ENCODE measurements at places on chromosomes 3 and 15.

DNA sequence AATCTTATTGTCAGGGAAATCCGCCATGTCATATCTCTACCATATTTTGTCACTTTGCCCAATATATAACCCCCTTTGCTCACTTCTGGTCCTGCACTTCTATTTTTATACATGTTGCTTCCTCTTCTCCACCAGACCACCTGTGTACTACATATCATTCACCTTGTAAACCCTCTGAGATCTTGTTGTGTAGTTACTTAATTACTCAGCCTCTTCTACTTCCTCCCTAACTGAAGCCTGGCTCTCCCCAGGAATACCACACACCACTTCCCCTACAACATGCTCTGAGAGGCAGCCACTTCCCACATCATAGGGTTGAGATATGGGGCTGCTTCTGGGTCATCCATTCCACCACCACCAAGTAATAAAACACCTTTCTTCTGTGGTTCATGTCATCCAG lies 10.0 kb downstream of the HEXA start:
- DNase-seq, result no peak

DNA sequence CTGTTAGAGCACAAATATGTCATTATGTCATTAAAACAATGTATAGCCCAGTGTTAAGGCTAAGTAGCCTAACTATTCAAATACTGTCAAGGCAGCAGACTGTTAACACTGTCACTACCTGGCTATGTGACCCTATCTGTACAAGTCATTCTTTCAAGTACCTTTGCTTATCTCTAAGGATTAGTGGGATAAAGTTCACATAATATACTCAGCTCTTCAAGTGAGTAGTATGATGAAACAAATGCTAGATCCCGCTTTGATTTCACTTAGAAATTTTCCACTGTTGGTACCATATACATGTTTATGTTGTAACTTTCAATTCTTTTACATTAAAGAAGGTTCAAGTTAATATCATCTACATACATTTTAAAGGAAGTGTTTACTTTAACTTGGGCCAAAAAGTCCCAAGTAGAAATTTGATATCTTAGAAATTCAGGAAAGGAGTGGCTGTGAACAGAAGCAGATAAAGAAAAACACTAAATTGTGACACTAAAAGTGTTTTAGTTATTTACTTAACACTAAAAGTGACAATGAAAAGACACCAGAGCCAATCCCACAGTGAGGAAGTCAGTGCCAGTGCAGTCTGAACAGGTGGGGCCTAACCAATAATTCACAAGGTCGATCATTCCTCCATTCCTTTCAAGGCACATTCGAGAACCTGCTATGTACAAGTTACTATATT lies 4.8 kb upstream of the RFX7 start:
- DNase-seq, result no peak

GRCh38 chr3:122406198-122406597 lies 9.7 kb downstream of the WDR5B start:
- DNase-seq, result no peak

GRCh38 chr15:48040166-48040817 lies 80.5 kb upstream of the SLC24A5 start:
- peak; percentile 66 for DNase-seq

DNA sequence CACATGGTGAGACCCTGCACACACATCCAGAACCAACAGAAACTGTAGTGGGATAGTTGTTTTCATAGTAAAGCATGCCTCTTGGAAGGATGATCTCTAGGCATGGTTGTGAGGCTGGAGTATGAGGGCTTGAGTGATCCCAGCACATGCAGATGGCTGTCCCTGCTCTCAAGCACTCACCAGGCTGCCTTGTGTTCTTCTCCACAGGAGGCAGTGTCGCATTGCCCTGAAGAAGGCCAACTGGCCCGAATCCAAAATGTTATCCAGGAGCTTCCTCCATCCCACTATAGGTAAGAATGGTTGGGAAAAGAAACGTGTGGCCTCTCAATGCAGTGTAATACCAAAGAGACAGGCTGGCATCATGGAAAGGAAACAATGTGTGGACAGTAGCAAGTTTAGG lies 82.7 kb downstream of the TMEM39A start:
- no peak for DNase-seq

DNA sequence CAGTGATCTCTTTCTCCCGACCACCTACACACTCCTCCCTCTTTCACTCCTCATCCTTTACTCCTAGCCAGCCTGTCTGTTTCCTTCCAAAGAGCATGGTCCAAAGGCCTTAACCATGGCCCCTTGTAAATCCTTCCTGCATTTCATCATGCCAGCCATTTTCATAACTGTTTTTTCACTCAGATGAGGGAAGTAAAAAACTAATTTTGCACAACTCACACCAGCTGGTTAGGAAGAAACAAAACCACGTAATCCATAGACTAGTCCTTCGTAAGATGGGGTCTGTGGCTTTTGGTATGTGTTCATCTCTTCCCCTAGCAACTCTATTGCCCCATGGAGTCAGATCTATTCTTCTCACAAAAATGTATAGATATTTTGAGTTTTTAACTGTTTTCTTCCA lies 187.8 kb downstream of the SHOX2 start:
- no peak for DNase-seq

DNA sequence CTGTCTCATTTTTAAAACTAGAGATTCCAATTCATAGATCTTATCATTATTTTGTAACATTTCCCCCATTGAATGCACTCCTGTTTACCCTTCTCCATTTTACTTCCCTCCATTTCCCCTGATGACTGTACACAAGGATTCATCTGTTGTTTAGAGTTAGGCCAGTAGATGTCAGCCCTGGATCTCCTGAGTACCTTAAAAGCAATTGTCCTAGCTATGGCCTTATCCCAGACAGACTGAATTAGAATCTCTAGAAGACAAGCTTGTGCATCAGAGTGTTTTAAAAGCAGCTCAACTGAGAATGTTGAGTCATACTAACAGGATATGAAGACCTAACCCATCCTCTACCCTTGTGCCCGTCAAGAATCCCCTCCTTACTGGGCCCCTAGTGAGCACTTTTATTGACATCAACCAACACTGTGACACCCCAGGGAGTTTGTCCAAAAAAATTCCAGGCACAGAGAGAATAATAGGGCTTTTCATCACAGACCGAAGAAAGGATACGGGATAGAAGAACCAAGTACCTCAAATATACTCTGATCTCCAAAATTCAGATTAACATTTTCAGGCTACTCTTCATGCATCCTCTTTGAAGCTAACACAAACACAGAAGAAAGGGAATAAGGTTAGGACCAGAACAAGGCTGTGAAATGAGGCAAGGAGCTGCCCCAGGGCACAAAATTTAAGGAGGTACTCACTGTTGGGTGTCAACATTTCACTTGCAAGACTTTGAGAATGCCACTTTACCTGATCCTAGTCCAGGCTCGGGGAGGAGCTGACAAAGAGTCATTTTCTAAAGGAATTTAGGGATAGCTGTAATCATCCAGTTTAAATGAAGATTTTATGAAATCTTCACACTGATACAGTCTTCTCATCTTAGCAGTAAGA lies 17.1 kb downstream of the ZBED2 start:
- peak; percentile 84 for DNase-seq

GRCh38 chr3:41234823-41235721 lies 35.8 kb downstream of the CTNNB1 start:
- DNase-seq, result peak; percentile 66

- DNase-seq, result no peak
Observed at GRCh38 chr3:141643796-141644195, 94.3 kb upstream of the RNF7 start.

DNA sequence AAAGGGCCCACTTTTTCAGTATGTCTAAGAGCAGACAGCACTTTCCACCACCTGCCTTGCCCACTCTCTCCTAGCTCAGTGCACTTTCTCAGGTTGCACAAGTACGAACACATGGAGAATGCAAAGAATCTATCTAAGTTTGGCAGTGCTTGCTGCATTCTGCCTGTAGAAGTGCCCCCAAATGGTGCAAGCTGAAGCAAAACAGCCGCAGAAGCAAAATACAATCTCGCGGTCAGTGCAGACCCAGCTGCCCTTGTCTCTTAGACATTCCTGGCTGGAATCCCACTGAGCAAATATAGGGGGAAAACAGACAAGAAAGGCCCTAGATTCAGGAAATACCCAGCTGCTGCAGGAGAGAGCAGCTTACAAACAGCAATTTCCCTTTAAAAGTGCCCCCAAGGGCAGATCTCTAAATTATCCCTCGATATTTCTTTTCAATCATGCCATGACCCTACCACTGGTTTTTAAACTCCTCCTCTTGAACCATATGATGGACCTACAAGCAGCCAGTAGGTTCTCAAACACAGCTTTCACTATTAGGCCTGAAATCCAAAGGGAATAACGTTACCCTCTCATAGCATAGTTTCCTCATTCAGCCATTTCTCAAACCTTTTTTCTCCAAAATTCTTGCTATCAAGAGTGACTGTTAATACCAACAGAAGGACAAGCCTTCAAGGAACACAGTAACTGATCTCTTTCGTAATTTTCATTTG lies 67.0 kb downstream of the TNIK start:
- DNase-seq, result peak; percentile 64

DNA sequence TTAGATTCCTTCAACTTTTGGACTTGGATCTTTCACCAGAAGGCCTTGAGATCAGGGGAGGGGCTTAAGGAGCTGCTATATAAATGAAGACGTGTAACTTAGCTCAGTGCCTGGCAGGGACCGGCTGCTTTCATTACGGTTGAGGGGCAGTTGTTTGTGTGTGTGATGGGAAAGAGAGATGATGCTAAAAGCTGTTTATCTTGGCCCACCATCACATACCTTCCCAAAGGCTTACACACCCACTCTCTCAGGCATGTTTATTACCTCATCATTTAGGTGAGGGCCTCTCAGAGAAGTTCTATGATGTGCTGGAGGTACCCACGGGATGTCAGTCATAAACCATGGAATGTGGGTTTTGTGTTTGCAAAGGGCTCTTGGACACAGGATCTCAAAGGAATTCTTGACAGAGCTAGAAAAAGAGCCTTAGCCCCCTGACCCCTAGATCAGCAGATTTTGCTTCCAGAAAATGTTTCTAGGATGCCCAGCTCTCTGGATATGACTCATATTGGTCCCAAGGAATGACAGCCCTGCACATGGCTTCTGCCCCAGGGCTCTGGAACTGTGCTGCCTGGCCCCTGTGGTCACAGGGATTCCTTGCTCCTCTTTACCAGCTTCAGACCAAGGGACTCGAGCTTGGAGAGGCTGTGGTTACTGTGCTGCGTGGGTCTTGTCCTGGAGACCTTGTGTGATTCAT lies 15.9 kb upstream of the SMAD3 start:
- DNase-seq, result no peak

GRCh38 chr3:65245133-65246063 lies 557.6 kb upstream of the ADAMTS9 start:
- DNase-seq, result peak; percentile 58

DNA sequence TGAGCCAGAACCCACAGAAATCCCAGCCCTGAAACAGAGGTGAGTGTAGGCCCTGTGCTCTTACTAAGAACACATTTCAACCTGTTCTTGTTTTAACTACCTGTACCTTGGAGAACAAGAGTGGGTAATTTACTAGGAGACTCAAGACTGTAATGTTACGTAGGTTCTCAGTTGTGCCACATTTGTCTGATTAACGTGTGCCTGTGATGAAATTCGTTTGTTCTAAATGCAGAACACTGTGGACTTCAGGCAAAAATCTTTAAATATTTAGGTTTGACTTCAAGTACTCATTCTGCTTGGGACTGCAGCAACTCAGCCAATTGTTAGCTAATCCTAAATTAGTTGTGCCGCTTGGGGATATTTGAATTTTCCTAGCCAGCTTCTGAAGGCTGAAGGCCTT lies 28.3 kb downstream of the GTF2E1 start:
- DNase-seq, result no peak

GRCh38 chr3:29334706-29335105 lies 53.8 kb downstream of the RBMS3 start:
- DNase-seq, result no peak

DNA sequence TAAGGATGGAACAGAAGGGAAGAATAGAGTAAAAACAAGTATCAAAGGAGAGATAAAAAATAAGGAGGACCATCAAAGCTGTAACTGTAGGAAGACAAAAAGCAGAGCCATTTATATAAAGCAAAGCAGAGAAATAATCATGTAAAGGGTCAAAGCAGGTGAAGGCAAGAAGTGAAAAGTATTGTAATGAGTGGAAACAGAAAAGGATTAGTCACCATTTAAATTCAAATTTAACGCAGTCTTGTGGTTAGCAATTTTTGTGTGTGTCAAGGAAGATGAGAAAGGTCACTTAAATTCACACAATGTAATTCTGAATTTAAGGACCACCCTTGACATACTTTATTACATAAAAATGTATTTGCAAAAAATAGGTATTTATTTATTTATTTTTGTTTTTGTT lies 567.8 kb downstream of the ROBO1 start:
- DNase-seq, result peak; percentile 43

DNA sequence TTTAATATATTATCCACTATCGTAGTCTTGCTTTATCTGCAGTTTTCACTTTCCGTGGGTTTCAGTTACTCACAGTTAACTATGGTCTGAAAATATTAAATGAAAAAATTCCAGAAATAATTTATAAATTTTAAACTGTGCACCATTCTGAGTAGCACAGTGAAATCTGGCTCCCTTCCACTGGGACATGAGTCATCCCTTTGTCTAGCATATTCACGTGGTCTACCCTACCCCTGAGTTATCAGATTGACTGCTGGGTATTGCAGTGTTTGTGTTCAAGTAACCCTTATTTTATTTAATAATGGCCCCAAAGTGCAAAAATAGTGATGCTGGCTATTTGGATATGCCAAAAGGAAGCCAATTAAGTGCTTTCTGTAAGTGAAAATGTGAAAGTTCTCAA lies 539.5 kb upstream of the AGTR1 start:
- peak; percentile 79 for DNase-seq

GRCh38 chr3:26090589-26090988 lies 300.7 kb downstream of the OXSM start:
- no peak for DNase-seq
